ENCODE measurements at places on chromosomes 11 and 22.

DNA sequence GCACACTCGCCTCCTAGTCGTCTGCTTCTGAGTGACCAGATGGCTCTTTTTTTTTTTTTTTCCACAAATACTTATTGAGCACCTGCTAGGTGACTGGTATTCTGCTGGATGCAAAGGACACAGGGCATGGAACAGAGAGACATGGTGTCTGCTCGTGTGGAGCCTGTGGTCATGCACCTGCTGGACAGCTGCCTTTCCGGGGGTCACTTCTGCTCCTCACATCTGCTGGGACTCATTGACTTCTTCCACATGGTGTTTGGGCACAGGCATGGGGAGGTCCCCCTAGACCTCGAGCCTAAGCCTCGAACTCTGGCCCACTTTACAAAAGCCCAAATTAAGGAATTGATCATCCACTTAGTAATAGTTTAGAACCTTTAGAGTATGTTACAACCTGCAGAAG, 39.5 kb upstream of the EMID1 start:
- DNase-seq, result no peak

DNA sequence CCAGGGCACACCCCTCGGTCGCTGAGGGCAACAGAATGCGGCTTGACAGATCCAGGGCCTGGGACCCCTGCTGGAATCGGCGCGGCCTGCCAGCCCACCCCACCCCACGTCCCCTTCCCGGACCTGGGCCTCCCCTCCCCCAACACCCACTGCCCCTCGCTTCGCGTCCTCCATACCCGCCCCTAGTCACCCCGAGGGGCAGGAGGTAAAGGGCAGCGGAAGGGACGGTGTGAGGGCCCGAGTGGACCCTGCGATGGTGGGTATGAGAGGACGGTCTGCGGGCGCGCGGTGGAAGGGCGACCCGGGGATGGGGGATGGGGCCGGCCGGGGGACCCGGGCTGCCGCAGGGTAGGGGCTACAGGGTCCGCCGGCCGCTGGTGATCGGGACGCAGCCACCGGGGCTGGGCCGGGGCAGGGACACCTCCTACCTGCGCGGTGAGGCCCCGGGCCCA, 311 bp downstream of the APBB1 start:
- DNase-seq, result no peak

DNA sequence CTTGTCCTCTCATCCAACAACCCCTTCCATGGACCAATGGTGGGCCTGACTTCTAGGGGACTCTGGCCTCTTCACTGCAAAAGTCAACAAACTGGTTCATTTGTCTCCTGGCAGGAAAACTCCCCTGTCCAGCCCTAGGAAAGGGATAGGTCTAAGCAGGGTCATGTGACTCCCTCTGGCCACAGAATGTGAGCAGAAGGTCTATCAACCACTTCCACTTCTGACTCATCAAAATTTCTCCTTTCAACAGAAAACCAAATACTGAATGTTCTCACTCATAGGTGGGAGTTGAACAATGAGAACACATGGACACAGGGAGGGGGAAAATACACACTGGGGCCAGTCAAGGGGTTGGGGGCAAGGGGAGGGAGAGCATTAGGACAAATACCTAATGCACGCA, 1.3 kb upstream of the ISX start:
- DNase-seq, result no peak

DNA sequence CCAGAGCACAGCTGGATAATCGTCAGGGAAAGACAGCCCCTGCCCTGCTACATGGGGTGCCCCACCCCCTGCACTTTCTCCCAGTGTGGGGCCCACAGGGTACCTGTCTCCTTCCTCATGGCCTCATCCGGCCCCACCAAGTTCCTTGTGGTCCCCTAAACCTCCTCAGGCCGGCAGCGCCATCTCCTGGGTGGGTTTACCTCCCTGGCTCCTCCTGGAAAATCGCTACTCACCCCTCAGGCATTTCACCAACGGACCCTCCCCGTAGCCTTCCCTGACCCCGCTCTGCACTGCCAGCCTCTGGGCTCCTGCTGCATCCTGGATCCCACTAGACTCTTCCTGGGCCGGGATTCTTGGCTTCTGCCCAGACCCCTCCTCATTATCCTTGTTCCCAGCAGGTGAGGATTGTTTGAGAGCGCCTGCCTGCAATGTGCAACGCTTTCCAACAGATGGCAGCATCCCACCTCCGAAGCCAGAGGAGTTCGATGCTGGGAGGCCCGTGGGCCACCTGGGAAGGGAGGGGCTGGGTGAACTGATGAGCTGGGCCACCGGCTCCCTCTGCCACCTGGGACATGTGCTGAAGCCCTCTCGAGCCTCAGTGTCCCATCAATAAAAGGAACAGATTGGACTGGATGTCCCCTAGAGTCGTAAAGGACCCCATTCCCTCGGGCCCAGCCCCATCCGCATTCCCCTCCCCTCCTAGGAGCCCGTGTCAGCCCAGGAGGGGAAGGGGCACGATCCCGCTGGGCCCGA, 44.2 kb upstream of the TTLL12 start:
- DNase-seq, result peak; percentile 11

- DNase-seq, result peak; percentile 10
Observed at GRCh38 chr22:26398741-26399153, 30.3 kb upstream of the ASPHD2 start.

- no peak for DNase-seq
Observed at GRCh38 chr11:45801723-45802315, 3.1 kb upstream of the SLC35C1 start.

- no peak for DNase-seq
Observed at GRCh38 chr11:79857377-79858214, 416.8 kb upstream of the TENM4 start.

DNA sequence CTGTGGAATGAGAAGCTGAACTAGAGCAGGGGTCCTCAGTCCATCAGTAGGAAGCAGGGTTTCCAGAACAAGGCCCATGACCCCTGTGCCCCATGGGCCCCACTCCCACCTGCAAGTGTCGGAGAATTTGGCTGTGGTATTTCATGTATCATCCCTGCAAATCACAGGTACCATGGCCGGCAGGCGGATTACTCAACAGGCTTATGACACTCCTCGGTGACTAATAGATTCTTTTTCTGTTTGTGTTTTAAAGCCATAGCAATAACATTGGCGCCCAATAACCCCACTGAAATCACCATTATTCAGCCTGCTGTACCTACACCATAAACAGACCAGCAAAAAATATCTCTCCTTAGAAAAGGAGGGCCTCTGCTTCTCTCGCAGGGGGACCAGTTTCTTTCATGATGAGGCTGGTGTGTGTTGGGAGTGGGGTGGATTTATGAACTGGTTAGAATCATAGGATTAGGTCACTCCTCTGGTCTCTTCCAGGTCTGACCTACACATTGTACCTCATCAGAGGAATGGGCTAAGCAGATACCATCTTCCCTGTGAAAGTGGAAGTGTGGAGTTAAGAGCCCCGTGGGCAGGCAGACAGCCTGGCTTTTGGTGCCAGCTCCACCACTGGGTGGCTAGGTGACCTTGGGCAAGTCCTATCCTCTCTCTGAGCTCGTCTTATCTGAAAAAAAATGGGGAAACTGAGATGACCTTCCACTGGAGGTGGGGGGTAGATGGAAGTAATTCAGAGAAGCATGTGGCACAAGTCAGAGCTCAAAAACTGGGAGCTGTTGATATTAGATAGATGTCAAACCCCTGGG, 60.2 kb upstream of the WNT11 start:
- DNase-seq, result no peak

- no peak for DNase-seq
Observed at GRCh38 chr22:48320683-48321451, 1506.8 kb downstream of the BRD1 start.

DNA sequence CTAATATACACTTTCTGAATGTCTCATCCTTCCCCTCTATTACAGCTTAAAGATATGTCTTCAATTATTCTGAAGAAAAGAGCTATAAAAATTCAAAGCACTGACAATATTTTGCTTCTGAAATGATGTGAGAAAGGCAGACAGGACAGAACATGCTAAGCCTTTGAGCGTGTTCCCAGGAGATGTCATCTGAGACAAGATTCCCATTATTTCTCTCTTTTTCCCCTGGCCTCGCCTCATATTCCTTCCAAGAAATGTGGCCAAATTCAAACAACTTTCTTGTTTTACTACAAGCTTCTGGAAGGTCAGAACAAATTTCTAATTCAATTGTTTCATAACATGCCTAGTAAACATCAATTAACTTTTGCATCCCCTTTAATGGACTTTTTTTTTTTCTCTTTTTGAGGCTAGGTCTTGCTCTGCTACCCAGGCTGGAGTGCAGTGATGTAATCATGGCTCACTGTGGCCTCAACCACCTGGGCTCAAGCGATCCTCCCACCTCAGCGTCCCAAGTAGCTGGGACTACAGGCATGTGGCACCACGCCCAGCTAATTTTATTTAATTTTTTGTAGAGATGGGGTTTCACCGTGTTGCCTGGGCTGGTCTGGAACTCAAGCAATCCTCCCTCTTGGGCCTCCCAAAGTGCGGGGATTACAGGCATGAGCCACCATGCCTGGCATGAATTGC, 37.1 kb upstream of the NFRKB start:
- DNase-seq, result no peak

DNA sequence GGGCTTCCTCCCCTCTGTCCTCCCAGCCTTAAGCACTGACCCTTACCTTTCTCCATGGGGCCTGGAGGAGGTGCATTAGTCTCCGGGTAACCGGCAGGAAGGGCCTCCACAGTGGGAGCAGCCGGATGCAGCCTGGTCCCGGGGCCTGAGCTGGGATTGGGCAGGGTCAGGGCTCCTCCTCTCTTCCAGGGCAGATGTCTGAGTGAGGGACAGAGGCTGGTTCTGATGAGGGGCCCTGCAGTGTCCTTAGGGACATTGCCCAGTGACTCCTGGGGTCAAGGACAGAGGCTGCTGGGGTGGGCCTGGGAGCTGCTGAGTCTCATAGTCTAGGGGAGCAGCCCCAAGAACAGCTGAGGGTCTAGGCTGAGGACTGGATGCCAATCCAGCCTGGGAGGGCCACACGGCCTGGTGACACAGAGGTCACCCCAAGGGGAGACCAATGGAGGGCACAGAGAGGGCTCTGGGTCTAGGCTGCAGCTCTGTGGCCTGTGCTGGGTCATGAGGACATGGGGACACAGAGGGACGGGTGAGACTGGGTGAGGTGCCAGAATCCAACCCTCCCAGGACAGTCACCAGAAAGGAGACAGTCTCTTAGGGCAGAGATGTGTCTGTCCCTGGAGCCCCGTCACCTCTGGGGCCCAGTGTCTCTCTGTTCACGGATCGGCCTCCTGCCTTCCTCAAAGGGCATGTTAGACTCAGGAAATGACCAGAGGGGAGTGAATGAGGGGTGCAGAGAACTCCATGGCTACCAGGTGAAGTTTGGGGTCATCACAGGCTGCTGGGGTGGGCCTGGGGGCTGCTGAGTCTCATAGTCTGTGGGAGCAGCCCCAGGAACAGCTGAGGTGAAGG, 6.5 kb downstream of the IGLL5 start:
- DNase-seq, result no peak

DNA sequence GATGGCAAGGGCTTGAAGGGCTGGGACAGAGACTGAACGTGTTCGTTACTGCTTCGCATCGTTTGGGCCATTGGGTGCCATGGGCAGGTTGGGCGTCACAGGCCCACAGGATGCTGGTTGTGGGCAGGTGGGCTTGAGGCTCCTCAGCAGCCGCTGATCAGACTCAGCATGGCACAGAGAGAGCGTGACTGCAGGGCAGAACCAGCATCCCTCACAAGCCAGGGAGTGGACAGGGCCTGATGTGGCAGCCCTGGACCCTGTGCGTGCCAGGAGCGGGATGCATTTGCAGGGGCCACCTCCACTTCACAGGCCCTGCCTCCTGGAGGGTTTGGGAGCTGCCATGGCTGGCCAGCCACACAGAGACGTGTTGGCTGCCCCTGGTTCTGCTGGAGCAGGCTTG, 1228.3 kb downstream of the BRD1 start:
- DNase-seq, result no peak

GRCh38 chr22:49685686-49686085, 142.0 kb downstream of the BRD1 start:
- DNase-seq, result no peak

DNA sequence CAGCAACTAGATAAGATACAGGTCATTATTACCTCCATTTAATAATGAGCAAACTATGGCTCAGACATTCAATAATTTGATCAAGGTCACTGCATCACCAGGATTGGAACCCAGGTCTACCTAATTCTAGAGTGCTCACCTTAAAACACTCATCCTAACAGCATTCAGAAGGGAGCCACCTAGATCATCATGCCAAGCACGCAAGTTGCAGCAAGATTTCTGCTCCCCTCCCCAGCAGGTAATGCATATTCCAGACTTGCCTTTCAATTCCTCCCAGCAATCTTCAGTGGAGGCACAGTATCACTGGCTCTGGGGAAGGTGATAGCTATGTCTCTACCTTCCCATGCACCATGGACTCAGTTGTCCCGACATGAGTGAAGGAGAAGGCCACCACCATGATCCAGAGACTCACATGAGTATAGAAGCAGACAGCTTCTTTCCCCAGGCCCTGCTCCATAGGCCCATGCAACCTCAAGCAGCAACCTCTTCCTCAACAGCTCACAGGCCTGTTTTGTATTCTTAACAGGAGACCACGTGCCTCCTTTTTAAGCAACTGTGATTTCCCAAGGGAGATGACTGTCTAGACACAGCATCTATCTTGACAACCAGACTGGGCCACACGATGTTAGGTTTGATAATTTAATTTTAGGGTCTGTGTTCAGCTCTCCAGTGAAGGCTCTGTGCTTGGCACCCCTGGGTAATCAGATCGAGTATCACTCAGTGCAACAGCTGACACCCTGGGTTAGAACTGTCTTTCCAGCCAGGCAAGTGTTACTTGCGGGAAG, 36.4 kb downstream of the RAB30 start:
- DNase-seq, result no peak

Measured in stimulated activated CD4-positive, alpha-beta T cell treated with anti-CD3 and anti-CD28 coated beads, Interleukin-1b, Interleukin-23, amount 100 ng/mL, for 1 hour (primary cell).